ENCODE measurements at places on chromosomes 6 and 20. TPM values are rescaled to one million over a fixed set of nuclear protein-coding genes. Genes with fewer than 3 reads are reported as not detected.

DNA sequence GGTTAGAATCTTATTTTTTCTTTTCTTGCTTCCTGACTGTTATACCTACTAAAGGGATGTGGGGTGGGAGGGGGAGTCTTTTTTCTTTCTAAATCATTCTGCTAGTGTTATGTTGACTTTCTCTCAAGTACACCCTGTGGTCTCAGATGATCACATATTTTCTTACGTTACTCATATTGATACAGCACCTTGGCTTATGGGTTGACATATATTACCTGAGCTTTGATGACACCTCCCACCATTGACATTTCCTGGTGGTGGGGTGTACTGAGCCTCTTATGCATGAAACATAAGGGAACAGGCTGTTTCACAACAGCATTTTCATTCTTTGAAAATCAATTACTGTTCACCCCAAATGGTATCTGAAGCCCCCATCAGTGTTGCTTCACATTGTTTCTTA lies 169.8 kb downstream of the MMS22L start:
- no peaks in the 10 kb centered on the region for H3K36me3 ChIP-seq
- no peak overlapping the region for H3K4me3 ChIP-seq
- DNase-seq = no peak

MAD2L1BP gene
- 23.4 TPM for total RNA-seq

PAX1 gene
- total RNA-seq = not detected

DNA sequence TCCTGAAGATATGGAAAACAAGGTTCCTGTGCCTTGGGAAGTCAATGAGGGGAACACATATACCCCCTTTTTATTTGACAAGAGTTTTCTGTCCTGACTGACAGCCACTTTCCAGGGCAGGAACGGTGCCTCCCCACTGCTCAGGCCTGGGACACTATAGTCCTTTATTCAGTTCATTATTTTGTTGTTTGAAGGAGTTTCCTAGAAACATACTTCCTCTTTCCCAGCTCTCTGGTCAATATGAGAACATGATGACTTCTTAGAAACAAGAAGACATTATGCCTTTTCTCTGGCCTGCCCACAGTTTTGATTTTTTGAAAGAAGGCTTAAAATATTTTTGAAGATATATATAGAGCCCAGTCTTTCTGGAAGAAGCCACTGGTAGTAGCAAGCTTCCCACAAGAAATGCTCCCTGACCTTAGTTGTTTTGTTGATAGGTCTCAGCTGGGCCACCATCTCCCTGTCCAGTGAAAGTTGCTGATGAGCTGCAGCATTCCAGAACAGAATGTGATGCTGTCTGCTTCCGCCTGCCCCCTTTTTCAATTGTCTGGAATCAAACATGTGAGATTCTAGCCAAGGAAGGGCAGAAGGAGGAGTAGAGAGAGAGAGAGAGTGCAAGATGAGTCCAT lies 350.0 kb upstream of the PRND start:
- H3K27me3 ChIP-seq = peaks cover 3% of the 10 kb centered on the region
- H3K4me3 ChIP-seq = no peak overlapping the region
- peaks cover 27% of the 10 kb centered on the region for H3K4me1 ChIP-seq
- no peak overlapping the region for H3K27ac ChIP-seq

GRCh38 chr6:137777687-137778075 lies 89.4 kb upstream of the TNFAIP3 start:
- H3K4me3 ChIP-seq = no peak overlapping the region
- H3K4me1 ChIP-seq = peaks cover 12% of the 10 kb centered on the region
- no peak for DNase-seq
- H3K27me3 ChIP-seq = no peaks in the 10 kb centered on the region

SNAP91 gene
- total RNA-seq = not detected

C6orf141 gene
- total RNA-seq = not detected

GRCh38 chr20:24745617-24746350 lies 203.3 kb upstream of the CST7 start:
- H3K27ac ChIP-seq = no peak overlapping the region
- no peaks in the 10 kb centered on the region for H3K4me1 ChIP-seq
- H3K36me3 ChIP-seq = no peaks in the 10 kb centered on the region
- no peak overlapping the region for H3K4me3 ChIP-seq
- H3K27me3 ChIP-seq = peaks cover 17% of the 10 kb centered on the region

GRCh38 chr6:44685213-44685612 lies 297.7 kb downstream of the CDC5L start:
- no peak for DNase-seq
- no peaks in the 10 kb centered on the region for H3K4me1 ChIP-seq
- H3K27me3 ChIP-seq = peaks cover 19% of the 10 kb centered on the region
- H3K27ac ChIP-seq = no peak overlapping the region

Data from HFFc6 (cell line).